Cerebellar cortex (tissue), 1 donor: ENCODE measurements at places on chromosomes 13 and 19.

DNA sequence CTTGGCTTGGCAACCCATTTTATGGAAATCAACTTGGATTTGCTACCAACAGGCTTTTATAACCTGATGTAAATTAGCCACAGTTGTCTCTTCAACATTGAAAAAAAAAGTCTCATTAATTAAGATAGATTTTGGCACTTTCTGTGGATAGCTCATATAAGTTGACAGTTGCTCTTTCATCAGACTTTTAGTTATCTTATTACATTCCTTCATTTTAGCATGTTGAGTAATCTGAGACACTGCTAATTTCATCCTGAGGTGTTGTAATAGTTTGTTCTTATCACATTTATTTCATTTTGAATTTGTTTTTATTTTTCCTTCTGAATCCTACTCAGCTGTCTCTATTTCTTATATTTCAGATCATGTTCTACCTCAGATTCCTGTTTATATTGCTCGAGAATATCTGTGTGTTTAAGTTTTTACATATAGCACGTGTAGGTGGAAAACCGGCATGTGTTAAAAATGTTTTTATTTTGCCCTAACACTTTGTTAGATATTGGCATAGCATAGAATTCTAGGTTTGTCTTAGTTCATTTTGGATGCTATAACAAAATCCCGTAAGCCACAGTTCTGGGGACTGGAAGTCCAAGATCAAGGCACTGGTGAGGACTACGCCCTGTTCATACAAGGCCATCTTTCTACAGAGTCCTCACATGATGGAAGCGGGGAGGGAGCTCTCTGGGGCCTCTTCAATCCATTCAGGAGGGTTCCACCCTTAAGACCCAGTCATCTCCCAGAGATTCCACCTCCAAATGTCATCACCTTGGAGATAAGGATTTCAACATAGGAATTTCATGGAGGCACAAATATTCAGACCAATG lies 239.4 kb downstream of the COL4A1 start:
- DNase-seq: no peak

GRCh38 chr13:60152114-60152513 lies 11.6 kb downstream of the DIAPH3 start:
- DNase-seq: no peak

DNA sequence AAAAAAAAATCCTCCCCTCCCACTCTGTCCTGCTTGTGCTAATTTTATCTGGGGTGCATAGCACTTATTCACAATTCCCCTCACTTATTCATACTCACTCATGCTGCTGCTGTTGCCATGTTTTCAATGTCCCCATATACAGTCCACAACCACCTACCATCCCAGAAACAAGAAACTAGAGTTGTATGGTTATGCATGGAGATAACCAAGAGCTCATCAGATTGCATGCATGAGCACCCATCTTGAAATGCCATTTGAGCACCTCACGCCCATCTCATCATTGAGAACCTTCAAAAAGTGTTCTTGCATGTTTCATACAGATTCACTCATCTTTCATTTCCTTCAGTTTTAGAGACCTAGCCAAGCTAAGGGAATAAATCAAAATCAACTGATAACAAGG lies 15.1 kb upstream of the N4BP2L2 start:
- DNase-seq: no peak

- peak; percentile 65 for DNase-seq
These were observed 23.1 kb upstream of the SPRY2 start for GRCh38 chr13:80363890-80364503.

DNA sequence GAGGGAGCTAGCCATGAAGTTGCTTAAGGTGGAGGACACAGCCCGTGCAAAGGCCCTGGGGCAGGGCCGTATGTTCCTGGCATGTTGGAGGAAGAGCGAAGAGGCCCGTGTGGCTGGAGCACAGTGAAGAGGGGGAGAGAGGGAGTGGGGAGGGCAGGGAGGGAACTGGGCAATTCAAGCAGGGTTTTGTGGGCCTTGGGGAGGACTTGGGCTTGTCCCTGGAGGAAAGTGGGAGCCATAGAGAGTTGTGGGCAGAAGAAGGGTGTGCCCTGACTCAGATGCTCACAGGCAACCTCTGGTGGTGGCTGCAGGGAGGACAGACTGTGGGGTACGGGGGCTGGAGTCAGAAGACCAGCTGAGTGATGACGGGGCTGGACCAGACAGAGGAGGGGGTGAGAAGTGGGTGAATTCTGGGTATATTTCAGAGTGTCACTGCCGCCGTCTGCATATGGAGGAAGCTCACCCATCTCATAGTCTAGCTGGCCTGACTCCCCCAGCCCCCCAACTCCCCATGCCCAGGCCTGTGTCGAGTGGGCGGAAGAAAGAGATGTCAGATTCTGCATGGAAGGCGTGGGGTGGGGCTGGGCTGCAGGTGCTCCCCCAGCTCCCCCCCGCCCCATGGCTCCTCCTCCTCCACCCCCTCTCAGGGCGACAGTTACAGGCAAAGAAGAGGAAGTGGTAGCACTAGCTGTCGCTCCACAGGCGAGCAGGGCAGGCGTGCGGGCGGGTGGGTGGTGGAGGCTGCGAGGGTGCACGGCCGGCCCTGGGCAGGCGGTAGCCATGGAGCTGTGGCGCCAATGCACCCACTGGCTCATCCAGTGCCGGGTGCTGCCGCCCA lies at the start of gene VAV1:
Gene VAV1, plus strand, starts transcription at position 681 of the 838 bp plus-strand sequence. Its CDS starts 100 bp downstream, at position 781.
- no peak for DNase-seq

GRCh38 chr19:8135946-8136618 lies 13.3 kb downstream of the FBN3 start:
- no peak for DNase-seq

GRCh38 chr19:480016-480855 lies 16.1 kb upstream of the MADCAM1 start:
- DNase-seq: peak; percentile 60

GRCh38 chr19:38663957-38664502 lies 16.6 kb downstream of the ACTN4 start:
- DNase-seq: peak; percentile 54

GRCh38 chr13:62057286-62057685 lies 641.6 kb upstream of the PCDH20 start:
- no peak for DNase-seq

DNA sequence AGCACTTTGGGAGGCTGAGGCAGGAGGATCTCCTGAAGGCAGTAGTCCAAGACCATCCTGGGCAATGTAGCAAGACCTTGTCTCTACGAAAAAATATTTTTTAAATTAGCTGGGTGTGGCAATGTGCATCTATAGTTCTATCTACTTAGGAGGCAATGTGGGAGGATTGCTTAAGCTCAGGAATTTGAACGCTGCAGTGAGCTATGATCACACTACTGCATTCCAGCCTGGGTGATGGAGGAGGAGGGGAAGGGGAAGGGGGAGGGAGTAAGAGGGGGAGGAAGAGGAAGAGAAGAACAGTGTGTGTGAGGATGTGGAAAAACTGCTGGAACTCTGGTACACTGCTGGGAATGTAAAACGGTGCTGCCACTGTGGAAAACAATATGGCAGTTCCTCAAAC lies 9.2 kb upstream of the CLIP3 start:
- DNase-seq: no peak

GRCh38 chr19:13003081-13003480 lies 7.8 kb downstream of the NFIX start:
- DNase-seq: peak; percentile 69

DNA sequence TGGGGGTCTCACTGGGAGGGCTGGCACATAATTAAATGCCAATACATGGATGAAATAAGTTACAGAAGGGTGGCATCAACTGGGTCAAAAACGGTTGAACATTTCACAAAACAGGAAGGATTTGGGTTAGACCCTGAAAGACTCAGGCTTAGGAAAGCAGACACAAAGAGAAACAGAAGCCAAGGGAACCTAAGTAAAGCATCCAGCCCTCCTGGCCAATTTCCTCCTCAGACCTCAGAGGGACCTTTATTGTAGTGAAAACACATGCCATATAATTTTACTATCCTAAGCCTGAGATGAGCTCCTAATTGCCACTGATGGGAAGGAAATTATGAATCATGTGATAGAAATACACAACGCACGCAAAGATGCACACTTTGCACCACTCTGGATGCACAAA lies 12.1 kb upstream of the CEACAM3 start:
- no peak for DNase-seq

GRCh38 chr19:3515891-3516422 lies 9.8 kb downstream of the FZR1 start:
- no peak for DNase-seq

DNA sequence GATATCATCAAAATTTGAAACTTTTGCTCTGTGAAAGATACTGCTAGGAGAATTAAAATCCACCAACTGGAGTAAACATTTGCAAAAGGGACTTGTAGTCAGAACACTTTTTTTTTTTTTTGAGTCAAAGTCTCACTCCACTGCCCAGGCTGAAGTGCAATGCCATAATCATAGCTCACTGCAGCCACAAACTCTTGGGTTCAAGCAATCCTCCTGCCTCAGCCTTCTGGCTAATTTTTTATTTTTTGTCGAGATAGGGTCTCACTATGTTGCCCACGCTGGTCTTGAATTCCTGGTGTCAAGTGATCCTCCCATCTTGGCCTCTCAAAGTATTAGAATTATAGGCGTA lies 9.7 kb downstream of the ELAVL1 start:
- DNase-seq: no peak

DNA sequence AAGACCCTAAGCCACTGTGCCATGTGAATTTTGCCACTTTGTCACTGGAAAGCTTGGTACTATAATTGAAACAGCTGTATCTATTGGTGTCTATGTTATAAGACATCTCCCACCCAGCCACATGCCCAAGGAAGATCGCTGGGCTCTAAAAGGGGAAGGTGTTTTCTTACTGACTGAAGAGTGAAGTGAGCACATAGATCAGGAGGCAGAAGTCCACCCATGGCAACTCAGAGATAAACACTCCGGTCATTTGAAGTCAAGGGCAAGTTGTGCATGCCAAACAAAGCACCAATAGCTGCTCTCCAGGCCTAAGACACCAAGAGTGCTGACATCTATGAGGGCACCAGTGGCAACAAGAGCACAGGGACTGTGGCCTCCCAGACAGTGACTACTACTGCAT lies 153.8 kb downstream of the KCTD12 start:
- DNase-seq: no peak

DNA sequence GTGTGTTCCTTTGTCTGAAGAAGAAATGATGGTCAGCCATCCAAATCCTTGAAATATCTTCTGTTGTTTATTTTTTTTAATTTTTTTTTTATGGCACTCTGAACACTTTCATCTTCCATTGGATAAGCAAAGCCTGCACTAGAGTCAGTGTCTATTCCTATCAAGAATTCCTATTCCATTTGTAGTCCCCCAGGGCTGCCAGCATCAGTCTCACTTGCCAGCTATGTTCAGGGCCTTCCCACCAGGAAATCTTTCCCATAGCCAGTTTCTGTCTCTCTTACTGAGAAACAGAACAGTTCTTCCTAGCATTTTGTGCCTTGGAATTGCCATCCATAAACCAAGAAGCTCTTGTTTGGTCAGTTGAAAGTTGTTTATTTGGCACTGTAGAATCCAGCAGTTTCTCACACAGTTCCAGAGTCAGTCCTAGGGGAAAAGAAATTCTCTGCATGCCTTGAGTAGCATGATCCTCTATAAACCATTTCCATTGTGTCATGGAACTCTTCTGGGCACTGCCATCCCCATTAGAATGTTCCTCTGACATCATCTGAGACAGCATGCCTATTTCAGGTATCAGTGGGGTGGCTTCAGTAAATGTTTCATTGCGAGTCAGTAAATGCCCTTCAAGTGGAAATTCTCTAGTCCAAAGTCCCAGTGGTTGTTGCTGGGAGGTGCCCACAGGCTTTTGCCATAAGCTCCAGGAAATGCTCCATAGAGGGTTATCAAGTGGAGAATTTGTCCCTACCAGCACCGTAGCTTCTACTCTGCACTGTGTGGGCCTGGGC lies 18.7 kb upstream of the SPRYD7 start:
- no peak for DNase-seq

DNA sequence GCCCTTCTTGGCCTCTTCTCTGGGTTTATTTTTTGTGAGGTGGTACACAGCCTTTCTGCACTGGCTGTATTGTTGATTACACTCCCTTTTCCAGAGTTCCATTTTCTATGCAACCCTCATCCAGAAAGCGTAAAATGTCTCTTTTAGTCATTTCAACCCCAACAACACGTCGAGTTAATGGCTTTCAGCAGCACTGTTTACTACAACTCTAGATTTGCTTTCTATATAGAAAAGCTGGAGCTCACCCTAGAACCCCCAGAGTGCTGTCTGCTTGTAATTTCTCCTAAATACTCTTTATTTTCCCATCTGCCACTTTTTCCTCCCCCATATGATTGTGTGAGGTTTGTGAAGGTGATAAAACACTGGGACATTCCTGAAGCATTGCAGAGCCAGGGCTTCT lies 148.9 kb upstream of the TMTC4 start:
- no peak for DNase-seq

DNA sequence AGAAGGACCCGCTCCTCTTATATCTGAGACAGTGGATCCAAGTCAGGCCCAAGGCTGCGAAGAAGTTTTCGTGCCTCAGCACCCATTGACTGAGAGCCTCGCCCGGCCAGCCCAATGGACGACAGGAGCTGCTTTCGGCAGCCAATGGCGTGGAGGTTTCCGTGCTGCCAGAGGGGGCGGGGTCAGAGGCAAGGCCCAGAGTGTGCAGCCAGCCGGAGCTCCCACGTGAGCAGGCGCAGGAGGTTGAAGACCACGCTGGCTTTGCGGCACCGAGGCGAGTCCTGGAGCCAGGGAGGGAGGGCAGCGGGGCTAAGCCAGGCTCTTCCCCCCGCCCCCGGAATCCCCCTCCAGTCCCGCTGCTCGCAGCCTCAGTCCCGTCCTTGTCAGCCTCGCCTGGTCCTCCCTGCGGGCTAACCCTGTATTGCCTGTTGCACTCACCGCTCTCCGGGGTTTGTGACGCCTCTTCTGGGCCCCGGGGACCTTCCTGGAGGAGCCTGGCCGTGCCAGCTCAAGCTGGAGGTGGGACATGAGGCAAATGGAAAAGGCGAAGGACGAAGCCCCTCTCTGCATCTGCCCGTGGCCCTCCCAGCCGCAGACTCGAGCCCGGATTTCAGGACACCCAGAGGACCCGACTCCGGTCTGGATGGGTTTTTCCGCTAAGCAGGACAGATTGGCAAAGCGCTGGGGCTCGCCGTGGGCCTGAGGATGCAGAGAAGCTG lies 1.5 kb downstream of the IFNL4 start:
- DNase-seq: peak; percentile 34

DNA sequence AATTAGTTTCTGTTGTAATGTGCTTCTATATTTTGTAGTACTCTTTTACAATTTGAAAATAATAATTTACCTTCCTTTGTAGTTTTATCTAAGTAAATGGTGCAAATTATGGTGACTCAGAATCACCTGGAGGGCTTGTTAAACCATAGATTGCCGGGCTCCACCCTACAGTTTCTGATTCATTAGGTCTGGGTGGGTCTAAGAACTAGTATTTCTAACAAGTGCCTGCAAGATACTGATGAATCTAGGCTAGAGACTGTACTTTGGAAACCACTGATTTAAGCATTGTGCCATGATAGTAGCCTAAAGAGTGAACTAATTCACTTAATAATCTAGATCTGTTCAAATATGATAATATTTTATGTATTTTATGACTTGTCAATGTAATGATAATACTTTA lies 437.4 kb upstream of the SPRY2 start:
- no peak for DNase-seq

DNA sequence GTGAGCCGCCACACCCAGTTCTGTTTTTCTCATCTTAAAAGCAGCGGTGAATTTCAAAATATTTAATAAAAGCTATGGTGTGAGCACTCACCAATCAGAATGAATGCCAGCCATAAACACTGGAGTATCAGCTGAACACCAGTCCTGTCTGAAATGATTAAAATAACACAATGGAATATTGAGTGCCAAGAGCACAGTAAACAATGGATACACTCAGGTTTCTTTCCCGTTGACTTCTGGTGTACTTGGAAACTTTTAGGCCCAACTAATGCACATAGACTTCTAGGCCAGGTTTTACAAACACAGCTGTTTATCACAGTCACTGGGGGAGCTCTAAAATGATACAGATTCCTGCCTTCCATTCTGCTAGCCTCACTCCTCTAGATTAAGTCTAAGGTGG lies 68.3 kb downstream of the SLC6A16 start:
- no peak for DNase-seq
